ENCODE measurements at places on chromosomes 5 and 9. TPM values are rescaled to one million over a fixed set of nuclear protein-coding genes. Genes with fewer than 3 reads are reported as not detected.

Gene KIAA1958
- 1.7 TPM for total RNA-seq

Gene ZNF474
- 0.26 TPM for total RNA-seq

Gene AK1
- total RNA-seq = 156 TPM

Gene ANKRD31
- 0.65 TPM for total RNA-seq

Gene WWC1
- total RNA-seq = 1.1 TPM

Gene LCP2
- not detected for total RNA-seq

Gene PCDHB10
- total RNA-seq = 2.5 TPM

Gene FIBCD1
- 0.13 TPM for total RNA-seq

Gene SPINK13
- 1.4 TPM for total RNA-seq

Gene NLN
- total RNA-seq = 41.0 TPM

Gene SPINK1
- total RNA-seq = not detected

Gene PLAC8L1
- total RNA-seq = not detected

Gene ADRA1B
- 0.13 TPM for total RNA-seq

Gene SLC25A2
- total RNA-seq = 0.39 TPM

Gene FOXI1
- not detected for total RNA-seq

Gene TRIM52
- total RNA-seq = 7.8 TPM

Gene SPINK9
- not detected for total RNA-seq

Gene PCDHB16
- total RNA-seq = 4.4 TPM

Gene FOXD4L6
- total RNA-seq = not detected

Gene ZDHHC11
- total RNA-seq = 1.0 TPM

Gene TMEM215
- total RNA-seq = not detected

Gene RANBP3L
- total RNA-seq = 0.76 TPM

Gene TNC
- total RNA-seq = 1,433 TPM

Gene FAM151B
- total RNA-seq = 13.7 TPM

Gene FGF1
- 124 TPM for total RNA-seq

Gene ANP32B
- total RNA-seq = 16.5 TPM

Gene PCDHGB7
- 25.6 TPM for total RNA-seq

Gene SLC46A2
- total RNA-seq = not detected

Gene SPATA31A3
- total RNA-seq = not detected

Gene IQGAP2
- not detected for total RNA-seq

Gene MARCOL
- not detected for total RNA-seq

Gene PLK2
- total RNA-seq = 132 TPM

Gene OR1L1
- total RNA-seq = not detected

Gene TEK
- 0.78 TPM for total RNA-seq

Gene ZNG1A
- total RNA-seq = 53.3 TPM

Gene ITGA2
- 1.4 TPM for total RNA-seq

Gene LYSMD3
- 32.8 TPM for total RNA-seq

Gene PPP3R2
- total RNA-seq = not detected

Gene ADAMTS12
- 5.9 TPM for total RNA-seq

Gene ANKRD34B
- not detected for total RNA-seq

Gene GRM6
- not detected for total RNA-seq

Gene IL5
- not detected for total RNA-seq

Gene NMUR2
- total RNA-seq = not detected

Gene OR4F3
- not detected for total RNA-seq

Gene PCA3
- total RNA-seq = 0.65 TPM

Gene GADD45G
- total RNA-seq = 0.52 TPM

Gene KIF3A
- total RNA-seq = 12.0 TPM

Gene CER1
- total RNA-seq = not detected

Gene ST8SIA4
- 0.13 TPM for total RNA-seq

Gene STPG3
- not detected for total RNA-seq

Gene HTR1A
- total RNA-seq = not detected

Gene HRCT1
- 4.7 TPM for total RNA-seq

Gene FOXE1
- not detected for total RNA-seq

Gene SEMA5A
- total RNA-seq = 19.6 TPM

Gene ELOVL7
- total RNA-seq = 0.13 TPM

Gene FAM53C
- total RNA-seq = 32.6 TPM

Gene GMCL2
- total RNA-seq = not detected

Gene TTF1
- total RNA-seq = 11.9 TPM

Gene FLT4
- total RNA-seq = 0.13 TPM

Measured in articular chondrocyte of knee joint (primary cell).